ENCODE measurements at places on chromosomes 12 and 14.

GRCh38 chr12:105654606-105655005 lies 324.1 kb downstream of the C12orf75 start:
- DNase-seq: no peak

- DNase-seq: no peak
These were observed 69.1 kb downstream of the C12orf75 start for GRCh38 chr12:105399428-105400081.

DNA sequence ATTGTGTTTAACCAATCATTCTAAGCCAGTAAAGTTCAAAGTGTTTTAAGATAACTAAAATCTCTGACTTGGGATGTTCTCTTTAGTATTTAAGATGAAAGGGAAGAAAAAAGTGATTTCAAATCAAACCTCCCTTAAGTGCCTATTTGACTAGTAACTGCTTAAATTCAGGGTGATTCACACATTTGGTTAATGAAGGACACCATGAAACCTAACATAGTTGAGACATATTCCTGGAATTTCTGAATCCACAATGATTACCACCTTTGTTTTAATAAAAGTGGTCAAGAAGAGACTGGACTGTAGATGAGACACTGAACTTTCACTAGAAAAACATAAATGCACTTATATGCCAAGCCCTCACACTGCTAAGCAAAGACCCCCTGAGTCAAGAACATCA lies 138.7 kb downstream of the MED13L start:
- DNase-seq: no peak

- DNase-seq: no peak
These were observed 22.3 kb upstream of the GNS start for GRCh38 chr12:64781280-64782190.

- no peak for DNase-seq
These were observed 199.2 kb downstream of the PAX9 start for GRCh38 chr14:36860831-36861230.

DNA sequence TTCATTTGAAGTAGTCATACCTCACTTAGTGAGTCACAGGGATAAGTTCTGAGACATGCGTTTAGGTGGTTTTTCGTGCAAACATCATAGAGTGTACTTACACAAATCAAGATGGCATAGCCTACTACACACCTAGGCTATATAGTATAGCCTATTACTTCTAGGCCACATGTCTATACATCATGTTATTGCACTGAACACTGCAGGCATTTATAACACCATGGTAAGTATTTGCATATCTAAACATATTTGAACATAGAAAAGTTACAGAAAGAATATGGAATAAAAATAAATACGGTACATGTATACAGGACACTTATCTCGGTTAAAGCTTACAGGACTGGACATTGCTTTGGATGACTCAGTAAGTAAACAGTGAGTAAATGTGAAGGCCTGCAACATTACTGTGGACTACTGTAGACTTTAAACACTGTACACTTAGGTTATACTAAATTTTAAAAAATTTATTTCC lies 670.6 kb downstream of the SLC16A7 start:
- no peak for DNase-seq

GRCh38 chr12:19482551-19483109 lies 43.3 kb downstream of the AEBP2 start:
- no peak for DNase-seq

DNA sequence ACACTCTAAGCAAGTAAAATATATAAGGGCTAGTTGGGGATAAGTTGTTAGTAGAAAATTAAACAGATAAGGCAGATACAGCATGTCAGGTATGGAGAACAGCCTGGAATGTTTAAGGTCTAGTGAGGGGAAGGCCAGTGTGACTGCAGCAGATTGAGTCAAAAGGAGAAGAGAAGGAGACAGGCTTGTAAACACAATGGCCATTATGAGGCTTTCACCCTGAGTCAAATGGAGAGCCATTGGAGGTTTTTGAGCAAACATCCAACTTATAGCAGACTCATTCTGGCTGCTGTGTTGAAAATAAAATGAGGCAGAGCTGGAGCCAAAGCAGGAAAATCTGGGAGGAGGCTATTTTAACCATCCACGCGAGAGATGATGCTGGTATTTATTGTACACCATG lies 142.0 kb downstream of the DUSP6 start:
- DNase-seq: no peak
